AG09309 (cell line): ENCODE measurements at places on chromosomes 7 and 10.

DNA sequence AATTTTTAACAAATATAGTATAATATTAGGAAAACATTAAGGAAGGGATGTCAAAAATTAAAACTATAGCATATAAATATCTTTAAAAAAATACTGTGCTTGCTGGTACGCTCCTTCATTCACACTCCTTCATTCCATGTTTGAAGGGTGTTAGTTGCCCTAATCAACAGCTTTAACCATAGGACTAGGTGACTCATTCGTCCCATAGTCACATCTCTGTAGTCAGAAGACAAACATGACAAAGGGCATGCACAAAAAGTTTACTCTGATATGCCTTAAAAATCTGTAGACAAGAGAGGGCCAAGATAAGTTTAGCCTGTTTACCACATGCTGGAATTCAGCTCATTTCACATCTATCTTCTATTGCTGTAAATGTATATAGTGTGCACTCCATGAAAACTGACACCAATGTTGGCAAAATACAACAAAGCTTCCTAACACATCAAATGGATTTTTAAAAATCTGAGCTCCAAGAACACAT, 646 bp downstream of the FAM13C start:
- no peak for DNase-seq

GRCh38 chr7:26167303-26167934, 15.4 kb downstream of the NFE2L3 start:
- no peak for DNase-seq

- DNase-seq = no peak
These were observed 573 bp downstream of the BLVRA start for GRCh38 chr7:43758822-43759683.

DNA sequence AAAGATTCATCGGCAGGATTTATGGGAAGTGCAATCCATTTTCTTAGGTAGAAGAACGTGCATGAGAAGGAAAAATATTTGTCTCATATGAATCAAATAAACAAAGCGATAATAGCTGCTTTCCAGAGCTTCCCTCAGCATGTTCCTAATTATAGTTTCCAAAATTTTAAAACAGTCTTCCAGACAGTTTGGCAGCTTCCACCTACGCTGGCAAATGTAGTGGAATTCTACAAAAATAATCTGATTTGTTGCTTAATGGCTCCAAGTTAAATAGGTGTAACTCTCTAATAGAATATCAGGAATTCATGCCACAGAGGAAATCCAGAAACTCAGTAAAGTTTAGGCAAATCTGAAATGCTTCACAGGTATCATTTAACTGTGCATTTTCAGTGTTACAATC, 23.3 kb upstream of the AGBL3 start:
- no peak for DNase-seq

GRCh38 chr7:1033546-1034145, 10.7 kb upstream of the GPR146 start:
- DNase-seq = no peak

GRCh38 chr10:35640951-35641675, 983 bp downstream of the FZD8 start:
- DNase-seq = peak; percentile 67
